ENCODE measurements at places on chromosomes 11 and 22.
A peak's percentile ranks its signal among the peaks of the same experiment; 100 is the strongest.

GRCh38 chr22:37427135-37427710, at the start of gene ELFN2:
Gene ELFN2 (minus strand): TSS chr22:37427479. CDS start chr22:37375534, 51,945 bp downstream.
- H3K4me1 ChIP-seq: peaks cover 23% of the 10 kb centered on the region
- H3K4me3 ChIP-seq: peak within 1 kb of the TSS; percentile 71
- peak within 1 kb of the TSS; percentile 9 for H3K27ac ChIP-seq
- no peaks in the 10 kb centered on the region for H3K36me3 ChIP-seq
- peaks cover 72% of the 10 kb centered on the region for H3K27me3 ChIP-seq

GRCh38 chr11:22479971-22480720, 142.0 kb downstream of the SLC17A6 start:
- peaks cover 37% of the 10 kb centered on the region for H3K4me1 ChIP-seq
- H3K4me3 ChIP-seq: no peak overlapping the region
- H3K36me3 ChIP-seq: no peaks in the 10 kb centered on the region
- DNase-seq: no peak
- no peaks in the 10 kb centered on the region for H3K27me3 ChIP-seq
- peak overlapping the region; percentile 83 for H3K27ac ChIP-seq

DNA sequence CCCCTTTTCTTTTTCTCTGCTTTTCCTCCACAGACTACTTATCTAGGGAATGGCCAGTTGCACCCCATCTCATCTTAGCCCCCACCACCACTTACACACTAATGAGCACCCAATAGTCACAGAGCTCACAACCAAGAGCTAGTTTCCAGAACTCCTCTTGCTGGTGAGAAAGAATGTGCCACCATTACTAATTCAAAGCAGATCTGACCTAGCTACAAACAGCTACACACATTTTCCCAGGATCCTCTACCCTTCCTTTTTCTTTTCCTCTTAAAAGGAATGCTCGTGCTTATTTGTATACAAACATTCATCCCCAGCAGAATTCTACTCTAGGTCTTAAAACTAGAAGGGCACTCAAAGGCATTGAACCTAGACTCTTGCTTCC, 136.8 kb downstream of the CD44 start:
- no peak overlapping the region for H3K27ac ChIP-seq
- H3K36me3 ChIP-seq: no peaks in the 10 kb centered on the region
- H3K4me1 ChIP-seq: peaks cover 17% of the 10 kb centered on the region

DNA sequence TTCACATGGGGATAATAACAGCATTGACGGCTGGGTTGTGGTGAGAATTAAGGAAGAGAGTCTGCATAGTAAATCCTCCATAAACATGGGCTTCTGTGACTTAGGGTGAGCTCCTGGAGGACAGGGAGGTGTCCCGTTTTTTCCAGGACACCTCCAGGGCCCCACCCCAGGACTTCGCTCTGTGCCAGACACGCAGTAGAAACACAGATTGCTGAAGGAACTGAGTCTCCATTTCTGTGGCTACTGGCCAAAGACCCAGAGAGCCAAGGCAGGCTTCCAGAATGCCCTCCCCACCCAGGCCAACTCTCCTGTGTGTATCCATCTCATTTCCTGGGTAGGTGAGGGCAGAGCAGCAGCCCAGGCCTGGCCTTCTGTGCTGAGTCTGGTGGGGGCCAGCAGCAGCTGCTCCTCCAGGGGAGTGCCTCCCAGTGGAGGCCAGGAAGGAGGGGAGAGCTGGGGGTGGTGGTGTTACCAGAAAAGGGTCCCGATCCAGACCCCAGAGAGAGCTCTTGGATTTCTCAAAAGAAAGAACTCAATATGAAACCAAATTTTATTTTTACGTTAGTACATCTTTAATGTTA, 9.5 kb upstream of the RFPL3 start:
- DNase-seq: no peak
- H3K4me3 ChIP-seq: no peak overlapping the region
- no peaks in the 10 kb centered on the region for H3K4me1 ChIP-seq
- peaks cover 30% of the 10 kb centered on the region for H3K27me3 ChIP-seq
- no peaks in the 10 kb centered on the region for H3K36me3 ChIP-seq
- no peak overlapping the region for H3K27ac ChIP-seq

GRCh38 chr22:19802001-19802893, 41.7 kb downstream of the TBX1 start:
- no peaks in the 10 kb centered on the region for H3K27me3 ChIP-seq
- DNase-seq: no peak
- no peak overlapping the region for H3K27ac ChIP-seq
- H3K36me3 ChIP-seq: peaks cover 3% of the 10 kb centered on the region

- H3K27ac ChIP-seq: no peak overlapping the region
- no peak for DNase-seq
- H3K4me1 ChIP-seq: peaks cover 36% of the 10 kb centered on the region
- no peak overlapping the region for H3K4me3 ChIP-seq
Observed at GRCh38 chr11:63770763-63771162, 2.2 kb upstream of the ZFTA start.

DNA sequence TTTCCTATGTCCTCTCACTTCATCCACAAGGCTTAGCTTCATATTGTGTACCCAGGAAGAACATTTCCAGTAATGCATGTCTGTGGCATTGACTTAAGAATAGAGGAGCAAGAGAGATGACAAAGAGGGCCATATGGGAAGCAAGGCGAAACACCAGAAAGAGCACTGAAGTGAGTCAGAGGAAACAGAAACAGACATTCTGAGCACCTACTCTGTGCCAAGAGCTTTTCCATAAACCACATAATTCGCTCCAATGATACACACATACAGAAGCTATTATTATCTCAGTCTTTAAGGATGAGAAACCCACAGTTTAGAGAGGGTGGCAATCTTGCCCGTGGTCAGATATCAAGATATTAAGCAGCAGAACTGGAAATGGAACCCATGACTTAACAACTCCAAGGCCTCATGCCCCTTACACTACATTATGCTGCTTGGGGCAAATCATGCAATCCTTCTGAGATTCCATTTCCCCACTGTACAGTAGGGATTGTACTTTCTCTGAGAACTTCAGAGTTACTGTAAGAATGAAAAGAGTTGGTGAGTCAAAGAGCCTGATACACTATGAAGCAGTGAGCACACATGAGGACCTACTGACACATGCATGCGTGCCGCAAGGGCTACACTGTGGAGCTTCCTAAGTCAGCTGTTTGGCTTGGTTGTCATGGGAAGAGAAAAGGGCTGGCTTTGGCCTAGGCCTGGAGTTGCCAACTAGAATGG, 126.6 kb downstream of the KCNC1 start:
- no peak for DNase-seq
- H3K27me3 ChIP-seq: no peaks in the 10 kb centered on the region
- peaks cover 18% of the 10 kb centered on the region for H3K36me3 ChIP-seq

GRCh38 chr11:134794192-134794591, 382.1 kb upstream of the B3GAT1 start:
- no peak overlapping the region for H3K27ac ChIP-seq
- H3K27me3 ChIP-seq: no peaks in the 10 kb centered on the region
- H3K36me3 ChIP-seq: no peaks in the 10 kb centered on the region
- H3K4me1 ChIP-seq: peaks cover 28% of the 10 kb centered on the region

DNA sequence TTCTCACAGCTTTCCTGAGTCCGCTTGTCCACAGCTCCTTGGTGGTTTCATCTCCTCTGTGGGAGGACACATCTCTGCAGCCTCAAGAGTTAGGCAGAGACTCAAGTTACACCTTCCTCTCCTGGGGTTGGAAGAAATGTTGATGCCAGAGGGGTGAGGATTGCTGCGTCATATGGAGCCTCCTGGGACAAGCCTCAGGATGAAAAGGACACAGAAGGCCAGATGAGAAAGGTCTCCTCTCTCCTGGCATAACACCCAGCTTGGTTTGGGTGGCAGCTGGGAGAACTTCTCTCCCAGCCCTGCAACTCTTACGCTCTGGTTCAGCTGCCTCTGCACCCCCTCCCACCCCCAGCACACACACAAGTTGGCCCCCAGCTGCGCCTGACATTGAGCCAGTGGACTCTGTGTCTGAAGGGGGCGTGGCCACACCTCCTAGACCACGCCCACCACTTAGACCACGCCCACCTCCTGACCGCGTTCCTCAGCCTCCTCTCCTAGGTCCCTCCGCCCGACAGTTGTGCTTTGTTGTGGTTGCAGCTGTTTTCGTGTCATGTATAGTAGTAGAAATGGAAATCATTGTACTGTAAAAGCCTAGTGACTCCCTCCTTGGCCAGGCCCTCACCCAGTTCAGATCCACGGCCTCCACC, 11.7 kb downstream of the RASD2 start:
- no peak overlapping the region for H3K4me3 ChIP-seq
- peaks cover 6% of the 10 kb centered on the region for H3K4me1 ChIP-seq
- peaks cover 14% of the 10 kb centered on the region for H3K27me3 ChIP-seq
- DNase-seq: no peak
- H3K36me3 ChIP-seq: no peaks in the 10 kb centered on the region

- peak within 1 kb of the TSS; percentile 82 for H3K4me3 ChIP-seq
- H3K4me1 ChIP-seq: peaks cover 9% of the 10 kb centered on the region
- H3K27ac ChIP-seq: peak within 1 kb of the TSS; percentile 98
- H3K27me3 ChIP-seq: peaks cover 27% of the 10 kb centered on the region
- DNase-seq: peak; percentile 97
Observed at GRCh38 chr11:115504276-115505158, at the start of gene CADM1. Gene CADM1 (minus strand): TSS chr11:115504415.

DNA sequence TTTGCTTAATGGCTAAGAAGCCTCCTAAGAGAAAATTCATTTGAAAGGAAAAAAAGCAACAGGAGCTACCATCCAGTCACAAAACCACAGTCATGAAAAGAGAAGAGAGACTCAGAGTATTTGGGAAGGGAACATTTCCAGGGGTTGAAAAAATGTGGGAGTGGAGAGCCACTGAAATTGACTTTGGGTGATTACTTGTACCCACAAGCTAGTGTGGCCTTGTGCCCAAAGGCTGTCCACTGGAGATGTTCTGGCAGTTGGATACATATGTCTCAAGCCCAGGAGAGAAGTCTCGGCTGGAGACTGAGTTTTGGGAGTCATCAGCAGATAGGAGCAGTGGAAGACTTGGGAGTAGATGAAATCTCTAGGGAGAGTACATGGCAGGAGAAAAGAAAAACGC, 3.2 kb upstream of the APOA5 start:
- DNase-seq: no peak
- H3K36me3 ChIP-seq: no peaks in the 10 kb centered on the region
- H3K4me1 ChIP-seq: peaks cover 2% of the 10 kb centered on the region
- H3K4me3 ChIP-seq: no peak overlapping the region

DNA sequence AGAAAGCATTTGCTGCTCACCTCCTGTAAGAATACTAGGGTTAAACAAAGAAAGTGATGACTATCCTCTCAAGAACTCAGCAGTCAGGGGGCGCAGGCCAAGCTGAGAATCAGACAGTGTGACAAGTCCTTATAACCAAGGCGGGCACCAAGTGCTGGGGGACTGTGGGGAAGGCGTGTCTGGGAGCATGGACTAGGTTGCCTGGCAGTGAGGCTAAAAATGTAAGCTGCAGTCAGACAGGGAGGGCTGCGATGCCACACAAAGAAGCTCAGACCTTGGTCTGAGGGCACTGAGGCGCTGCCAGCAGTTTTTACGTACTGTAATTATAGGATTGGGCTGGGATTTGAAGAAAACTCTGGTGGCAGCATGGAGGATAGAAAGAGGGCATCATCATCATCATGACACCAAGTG, 73.7 kb downstream of the FLI1 start:
- peaks cover 9% of the 10 kb centered on the region for H3K27me3 ChIP-seq
- no peak overlapping the region for H3K4me3 ChIP-seq

DNA sequence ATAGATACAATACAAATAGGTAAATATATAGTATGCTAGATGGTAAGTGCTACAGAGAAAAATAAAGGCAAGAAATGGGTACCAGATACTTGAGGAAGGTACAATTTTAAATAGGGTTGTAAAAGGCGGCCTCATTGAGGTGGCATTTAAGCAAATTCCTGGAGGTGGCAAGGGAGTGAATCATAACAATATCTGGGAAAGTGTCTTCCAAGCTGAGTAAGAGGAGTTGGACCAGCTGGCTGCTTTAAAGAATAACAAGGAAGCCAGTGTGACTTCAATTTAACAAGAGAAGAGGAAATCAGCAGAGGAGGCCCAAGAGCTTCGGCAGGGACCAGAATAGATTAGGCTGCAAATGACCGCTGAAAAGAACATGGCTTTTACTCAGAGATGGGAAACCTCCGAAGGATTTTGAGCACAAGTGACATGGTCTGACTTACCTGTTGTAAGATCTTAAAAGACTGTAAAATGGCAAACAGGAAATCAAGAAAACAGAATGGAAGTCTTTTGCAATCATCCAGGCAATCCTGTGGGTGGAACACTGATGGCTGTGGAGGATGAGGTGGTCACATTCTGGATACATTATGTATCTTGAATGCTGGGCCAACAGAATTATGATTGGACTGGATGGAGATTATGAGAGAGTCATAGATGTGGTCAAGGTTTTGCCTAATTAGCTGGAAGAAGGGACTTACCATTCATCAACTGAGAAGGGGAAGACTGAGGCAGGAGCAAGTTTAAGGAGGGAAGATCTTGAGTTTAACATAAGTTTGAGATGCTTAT, 77.2 kb downstream of the RDX start:
- H3K4me1 ChIP-seq: peaks cover 4% of the 10 kb centered on the region
- H3K36me3 ChIP-seq: peaks cover 10% of the 10 kb centered on the region
- DNase-seq: no peak
- no peaks in the 10 kb centered on the region for H3K27me3 ChIP-seq
- H3K27ac ChIP-seq: no peak overlapping the region

- H3K4me3 ChIP-seq: no peak overlapping the region
- no peaks in the 10 kb centered on the region for H3K36me3 ChIP-seq
- H3K4me1 ChIP-seq: no peaks in the 10 kb centered on the region
- H3K27ac ChIP-seq: no peak overlapping the region
- peaks cover 71% of the 10 kb centered on the region for H3K27me3 ChIP-seq
Observed at GRCh38 chr11:117580866-117581265, 216.2 kb downstream of the DSCAML1 start.

DNA sequence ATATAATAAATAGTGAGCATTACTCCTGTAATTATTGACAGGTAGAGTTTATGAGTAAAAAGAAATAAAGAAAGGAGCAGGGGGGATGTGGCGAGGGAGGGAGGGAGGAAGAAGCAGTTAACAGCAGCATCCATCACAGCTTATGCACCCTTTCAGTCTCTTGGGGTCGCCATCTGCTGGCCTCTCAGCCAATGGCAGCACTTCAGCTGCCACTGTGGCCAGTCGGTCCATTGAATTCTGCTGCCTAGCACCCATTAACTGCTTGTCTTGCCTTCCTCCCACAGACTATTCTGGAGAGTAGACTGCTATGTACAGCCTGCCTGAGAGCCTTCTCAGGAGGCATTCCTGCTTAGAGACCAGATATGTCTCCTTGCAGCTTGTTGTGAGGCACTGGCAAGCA, 388.3 kb downstream of the TENM4 start:
- H3K27ac ChIP-seq: peak overlapping the region; percentile 57
- H3K4me3 ChIP-seq: no peak overlapping the region
- H3K36me3 ChIP-seq: peaks cover 8% of the 10 kb centered on the region
- peaks cover 50% of the 10 kb centered on the region for H3K4me1 ChIP-seq
- DNase-seq: no peak

- no peaks in the 10 kb centered on the region for H3K27me3 ChIP-seq
- peak overlapping the region; percentile 84 for H3K4me3 ChIP-seq
- no peak for DNase-seq
- peaks cover 78% of the 10 kb centered on the region for H3K4me1 ChIP-seq
- no peaks in the 10 kb centered on the region for H3K36me3 ChIP-seq
- H3K27ac ChIP-seq: peak overlapping the region; percentile 97
Observed at GRCh38 chr11:88173956-88174355, 1.3 kb downstream of the RAB38 start.

GRCh38 chr11:47611348-47611794, 17.2 kb upstream of the C1QTNF4 start:
- H3K36me3 ChIP-seq: peaks cover 10% of the 10 kb centered on the region
- no peak for DNase-seq
- H3K27me3 ChIP-seq: no peaks in the 10 kb centered on the region
- no peak overlapping the region for H3K4me3 ChIP-seq
- H3K27ac ChIP-seq: no peak overlapping the region

GRCh38 chr22:49066619-49067018, 761.1 kb downstream of the BRD1 start:
- no peak for DNase-seq
- no peaks in the 10 kb centered on the region for H3K4me1 ChIP-seq
- H3K27me3 ChIP-seq: peaks cover 35% of the 10 kb centered on the region
- H3K36me3 ChIP-seq: no peaks in the 10 kb centered on the region
- no peak overlapping the region for H3K4me3 ChIP-seq

All from mesothelial cell of epicardium (in vitro differentiated cells).